ENCODE measurements at places on chromosomes 6 and 20.

- DNase-seq: peak; percentile 65
Measured at GRCh38 chr20:56626367-56627121, 2.6 kb upstream of the TFAP2C start.

DNA sequence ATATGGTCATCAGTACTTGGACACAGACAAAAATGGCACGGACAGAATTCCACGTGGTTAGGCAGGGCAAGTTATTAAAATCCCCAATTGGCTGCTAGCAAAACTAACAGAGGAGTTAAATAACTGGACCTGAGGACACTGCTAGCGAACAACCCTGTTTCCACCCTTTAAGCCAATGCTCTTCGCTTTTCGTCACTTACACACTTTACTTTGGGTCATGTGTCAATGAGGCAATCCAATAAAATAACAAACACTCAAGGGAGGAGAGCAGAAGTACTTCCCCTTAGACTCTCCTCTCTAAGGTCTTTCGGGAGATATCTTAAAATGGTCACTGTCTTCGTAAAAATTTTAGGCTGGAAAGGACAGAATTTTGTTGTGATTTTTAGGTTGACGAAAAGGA is 68.6 kb downstream of the LCA5 start:
- DNase-seq: no peak

GRCh38 chr20:1002682-1003561 is 811 bp upstream of the RSPO4 start:
- no peak for DNase-seq

DNA sequence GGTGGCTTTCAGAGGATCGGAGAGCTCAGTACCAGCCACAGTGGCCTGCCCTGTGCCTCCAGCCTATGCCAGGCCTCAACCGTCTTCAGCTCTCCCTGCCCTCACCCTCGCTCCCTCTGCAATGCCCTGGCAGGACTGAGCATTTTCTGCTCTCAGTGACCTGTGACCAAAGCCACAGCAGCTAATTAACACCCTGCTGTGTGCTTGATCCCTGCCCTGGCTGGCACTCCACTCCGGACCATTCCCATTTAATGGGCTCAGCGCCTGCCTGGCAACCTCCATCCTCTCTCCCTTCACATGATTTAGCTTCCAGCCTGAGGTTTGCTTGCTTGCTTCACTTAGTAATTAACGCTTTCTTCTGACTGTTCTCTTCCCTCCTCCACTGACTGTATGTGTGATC is 287.5 kb downstream of the LRFN2 start:
- DNase-seq: no peak

- peak; percentile 85 for DNase-seq
Measured at GRCh38 chr6:19465760-19466159, 371.4 kb upstream of the ID4 start.

GRCh38 chr6:125974214-125974866 is 12.0 kb upstream of the TRMT11 start:
- peak; percentile 65 for DNase-seq

DNA sequence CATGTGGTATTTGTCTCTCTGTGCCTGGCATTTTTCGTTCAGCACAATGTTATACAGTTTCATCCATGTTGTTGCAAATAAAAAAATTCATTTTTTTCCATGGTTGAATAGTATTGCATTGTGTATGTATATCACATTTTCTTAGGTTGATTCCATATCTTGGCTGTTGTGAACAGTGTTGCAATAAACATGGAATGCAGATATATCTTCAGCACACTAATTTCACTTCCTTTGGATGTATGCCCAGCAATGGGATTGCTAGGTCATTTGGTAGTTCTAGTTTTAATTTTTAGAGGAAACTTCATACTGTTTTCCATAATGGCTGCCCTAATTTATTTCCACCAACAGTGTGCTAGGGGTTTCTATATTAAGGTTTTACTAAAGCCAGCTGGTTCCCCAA is 52.6 kb downstream of the GFRAL start:
- peak; percentile 72 for DNase-seq

- DNase-seq: no peak
Measured at GRCh38 chr6:35973670-35974222, 50.7 kb downstream of the SLC26A8 start.

GRCh38 chr20:47318586-47319516 is 37.6 kb downstream of the ZMYND8 start:
- DNase-seq: peak; percentile 66

GRCh38 chr6:41767112-41767833 is 12.4 kb downstream of the FRS3 start:
- DNase-seq: peak; percentile 58

- no peak for DNase-seq
Measured at GRCh38 chr6:45502456-45502855, 124.7 kb upstream of the SUPT3H start.

- no peak for DNase-seq
Measured at GRCh38 chr6:106612671-106613416, 16.5 kb downstream of the RTN4IP1 start.

GRCh38 chr6:34587851-34588250 is 31.7 kb upstream of the SPDEF start:
- DNase-seq: no peak

DNA sequence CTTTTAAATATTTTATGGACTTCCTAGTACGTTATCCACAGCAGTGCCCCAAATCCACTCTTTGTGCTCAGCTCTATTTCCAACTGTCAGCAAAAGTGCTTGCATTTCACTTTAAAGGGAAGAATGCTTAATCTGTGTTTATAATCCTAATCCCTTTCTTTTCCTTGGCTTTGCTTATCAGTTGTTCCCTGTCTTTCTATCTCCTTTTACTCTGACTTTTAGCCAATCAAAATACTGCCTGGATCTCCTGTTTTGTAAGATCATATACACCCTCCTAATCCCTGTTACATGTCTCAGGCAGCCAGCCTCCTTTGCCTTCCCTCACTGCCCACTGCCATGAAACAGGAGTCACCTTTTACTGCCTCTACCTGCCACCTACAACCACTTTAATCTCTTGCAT is 102.9 kb downstream of the AIG1 start:
- no peak for DNase-seq

DNA sequence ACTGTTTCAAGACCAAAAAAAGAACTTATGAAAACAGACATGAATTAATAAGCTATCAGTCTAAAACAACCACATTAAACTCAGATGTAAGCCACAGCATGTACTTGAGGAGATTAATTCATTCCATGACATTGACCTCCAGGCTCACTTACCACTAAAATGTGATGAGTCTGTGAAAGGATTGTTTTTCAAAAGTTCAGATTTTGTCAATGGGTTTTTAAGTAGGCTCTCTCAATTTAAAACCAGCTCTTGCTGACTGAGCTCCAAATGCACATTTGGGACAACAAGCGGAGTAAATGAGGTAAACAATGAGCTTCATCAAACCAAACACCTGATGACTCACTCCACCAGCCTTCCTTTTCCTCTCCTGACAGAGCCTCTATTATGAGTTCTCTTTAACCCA is 197.0 kb downstream of the SIM1 start:
- peak; percentile 75 for DNase-seq

DNA sequence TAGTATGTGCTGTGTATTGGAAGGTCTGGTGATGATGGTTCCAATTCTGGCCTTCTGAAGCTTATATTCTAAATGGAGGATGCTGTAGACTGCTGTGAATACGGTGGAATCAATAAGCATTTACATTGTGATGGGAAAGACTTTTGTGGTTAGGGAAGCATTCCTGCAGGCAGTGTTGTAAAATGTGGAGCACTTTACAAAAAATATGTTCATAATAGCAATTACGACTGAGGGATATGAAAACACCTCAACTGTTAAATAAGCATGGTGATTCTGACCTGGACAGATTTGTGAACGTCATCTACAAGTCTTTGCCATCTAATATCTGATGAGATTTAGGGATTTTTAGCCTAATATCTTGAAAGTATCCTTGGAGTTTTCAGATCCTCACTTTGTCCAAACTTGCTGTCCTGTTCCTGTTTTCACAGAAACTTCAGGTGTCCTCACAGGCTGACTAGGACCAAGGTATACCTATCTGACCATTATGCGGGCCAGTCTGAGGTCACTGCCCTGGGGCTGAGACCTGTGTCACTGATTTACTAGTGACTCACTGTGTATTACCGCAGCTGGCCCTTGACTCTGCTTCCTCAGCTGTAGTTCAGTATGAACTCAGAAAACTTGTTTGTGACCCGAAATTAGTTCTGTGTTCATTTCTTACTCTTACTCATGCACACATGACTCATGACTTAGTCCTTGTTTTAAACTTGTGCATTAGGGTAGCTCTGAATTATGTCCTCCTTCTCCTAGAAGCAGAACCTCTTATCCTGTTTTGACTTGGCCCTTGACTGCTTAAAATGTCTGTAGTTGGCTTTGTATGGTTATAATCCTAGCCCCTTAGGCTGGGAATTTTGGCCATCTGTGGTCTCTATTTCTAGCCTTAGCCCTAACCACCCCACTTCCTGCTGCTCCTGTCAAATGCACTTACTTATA is 343.0 kb downstream of the CDKAL1 start:
- DNase-seq: peak; percentile 89

GRCh38 chr6:31610968-31611367 is 4.1 kb upstream of the AIF1 start:
- DNase-seq: peak; percentile 10

- peak; percentile 12 for DNase-seq
Measured at GRCh38 chr6:92989656-92990055, 429.7 kb downstream of the EPHA7 start.

GRCh38 chr6:129183681-129184301 is 300.9 kb downstream of the LAMA2 start:
- DNase-seq: peak; percentile 55

- peak; percentile 55 for DNase-seq
Measured at GRCh38 chr6:7691675-7692452, 34.0 kb upstream of the BMP6 start.

- no peak for DNase-seq
Measured at GRCh38 chr6:89944826-89945407, 50.6 kb downstream of the GJA10 start.

GRCh38 chr20:8807480-8808201 is 261.2 kb upstream of the PLCB4 start:
- no peak for DNase-seq

DNA sequence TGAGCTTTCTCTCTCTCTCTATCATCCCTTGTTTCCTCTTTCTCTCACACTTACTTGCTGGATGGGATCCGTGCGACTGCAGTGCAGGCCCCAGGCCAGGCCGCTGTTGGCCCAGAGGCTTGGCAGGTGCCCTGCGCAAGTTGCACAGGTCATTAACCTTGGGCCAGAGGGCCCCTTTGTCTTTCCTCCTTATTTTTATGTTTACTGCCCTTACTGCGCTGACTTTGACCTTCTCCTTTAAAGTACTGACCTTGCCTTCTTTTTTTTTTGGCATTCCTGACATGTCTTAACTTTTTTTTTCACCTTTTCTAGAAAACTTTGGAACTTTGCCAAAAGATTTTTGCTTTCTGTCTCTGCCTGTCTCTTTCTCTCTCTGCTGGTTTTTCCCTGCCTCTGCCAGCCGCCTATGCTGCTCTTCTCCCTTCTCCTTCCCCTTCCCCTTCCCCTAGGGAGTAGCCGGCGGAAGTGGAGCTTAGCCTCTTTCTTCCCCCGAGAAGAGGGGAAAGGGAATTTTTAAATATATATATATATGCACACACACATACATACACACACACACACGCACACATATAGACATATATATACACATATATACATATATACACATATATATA is 59.6 kb upstream of the CDH4 start:
- DNase-seq: no peak

GRCh38 chr6:129262661-129263060 is 379.7 kb downstream of the LAMA2 start:
- no peak for DNase-seq

- DNase-seq: no peak
Measured at GRCh38 chr20:62580733-62581132, 61.6 kb upstream of the SLCO4A1 start.

GRCh38 chr6:13916230-13916944 is 8.4 kb upstream of the RNF182 start:
- DNase-seq: peak; percentile 46

DNA sequence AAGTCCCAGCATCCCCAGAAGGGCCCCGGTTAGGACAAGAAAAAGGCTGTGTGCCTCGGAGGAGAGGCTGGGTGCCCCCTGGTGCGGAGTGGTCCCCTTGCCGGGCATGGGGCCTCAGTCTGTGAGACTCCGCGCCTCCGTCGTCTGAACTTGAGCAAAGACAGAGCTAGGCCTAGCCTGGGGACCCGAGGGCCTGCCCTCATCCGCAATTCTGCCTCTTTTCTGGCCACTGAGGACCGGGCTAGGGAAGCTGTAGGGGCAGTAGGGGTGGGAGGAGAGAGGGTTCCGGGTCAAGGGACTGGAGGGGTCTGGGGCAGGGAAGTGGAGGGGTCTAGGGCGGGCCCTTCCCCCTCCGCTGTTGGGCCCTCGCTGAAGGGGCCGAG is 550 bp upstream of the HSPA12B start:
- DNase-seq: no peak

DNA sequence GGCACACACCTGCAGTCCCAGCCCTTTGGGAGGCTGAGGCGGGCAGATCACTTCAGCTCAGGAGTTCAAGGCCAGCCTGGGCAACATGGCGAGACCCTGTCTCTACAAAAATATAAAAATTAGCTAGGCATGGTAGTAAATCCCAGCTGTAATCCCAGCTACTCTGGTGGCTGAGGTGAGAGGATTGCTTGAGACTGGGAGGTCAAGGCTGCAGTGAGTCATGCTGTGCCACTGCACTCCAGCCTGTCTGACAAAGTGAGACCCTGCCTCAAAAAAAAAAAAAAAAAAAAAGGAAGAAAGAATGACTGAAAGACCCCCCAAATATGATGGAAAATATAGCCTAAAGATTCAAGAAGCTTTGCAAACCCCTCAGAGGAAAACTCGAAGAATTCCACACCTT is 26.8 kb downstream of the METTL24 start:
- no peak for DNase-seq

GRCh38 chr6:44478158-44478557 is 90.7 kb downstream of the CDC5L start:
- no peak for DNase-seq

DNA sequence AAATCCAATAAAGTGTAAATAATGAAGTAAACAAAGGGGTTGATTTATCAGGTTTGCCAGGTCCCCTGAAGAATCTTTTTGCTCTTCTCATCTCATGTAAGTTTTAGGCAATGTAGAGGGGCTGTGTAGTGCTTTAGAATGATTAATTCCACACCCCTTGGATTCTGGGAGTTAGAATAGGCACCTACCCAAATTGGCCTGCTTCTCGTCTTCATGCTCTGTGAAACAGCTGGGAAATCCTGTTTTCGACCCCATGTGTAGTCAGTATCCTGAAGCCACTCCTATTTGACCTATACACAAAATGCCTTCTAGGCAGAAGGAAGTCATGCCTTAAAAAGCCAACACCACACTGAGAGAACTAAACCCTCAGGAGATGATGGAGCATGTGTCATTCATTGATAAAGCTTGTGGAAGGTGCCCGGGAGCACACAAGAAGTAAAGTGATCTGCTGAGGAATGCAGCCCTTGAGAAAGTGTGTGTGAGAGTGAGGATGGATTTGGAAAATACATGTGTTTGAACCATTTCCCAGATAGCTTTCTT is 170.9 kb downstream of the KLHL32 start:
- DNase-seq: no peak

- DNase-seq: no peak
Measured at GRCh38 chr6:139003751-139004150, 15.7 kb upstream of the REPS1 start.

Data from fibroblast of skin of right quadriceps (primary cell).